ENCODE measurements at places on chromosomes 11 and 22.

DNA sequence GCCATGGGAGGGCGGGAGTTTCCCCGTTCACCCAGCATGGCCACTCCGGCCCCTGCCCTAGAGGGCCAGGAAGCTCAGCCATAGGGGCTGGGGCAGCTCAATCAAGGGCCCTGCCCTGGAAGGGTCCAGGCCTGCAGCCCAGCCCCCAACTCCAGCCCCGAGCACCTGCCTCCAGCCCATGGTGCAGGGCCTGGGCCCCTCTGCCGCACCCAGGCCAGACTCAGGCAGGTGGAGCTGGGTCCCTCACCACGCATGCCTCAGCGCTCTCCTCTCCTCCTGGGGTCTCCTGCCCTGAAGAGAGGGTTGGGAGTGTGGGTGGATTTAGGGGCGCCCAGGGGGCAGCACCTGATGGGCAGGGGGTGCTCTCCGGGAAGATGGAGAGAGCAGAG is 13.1 kb downstream of the MLC1 start:
- DNase-seq: no peak

GRCh38 chr22:31509061-31509762 is 12.9 kb downstream of the SFI1 start:
- DNase-seq: no peak

DNA sequence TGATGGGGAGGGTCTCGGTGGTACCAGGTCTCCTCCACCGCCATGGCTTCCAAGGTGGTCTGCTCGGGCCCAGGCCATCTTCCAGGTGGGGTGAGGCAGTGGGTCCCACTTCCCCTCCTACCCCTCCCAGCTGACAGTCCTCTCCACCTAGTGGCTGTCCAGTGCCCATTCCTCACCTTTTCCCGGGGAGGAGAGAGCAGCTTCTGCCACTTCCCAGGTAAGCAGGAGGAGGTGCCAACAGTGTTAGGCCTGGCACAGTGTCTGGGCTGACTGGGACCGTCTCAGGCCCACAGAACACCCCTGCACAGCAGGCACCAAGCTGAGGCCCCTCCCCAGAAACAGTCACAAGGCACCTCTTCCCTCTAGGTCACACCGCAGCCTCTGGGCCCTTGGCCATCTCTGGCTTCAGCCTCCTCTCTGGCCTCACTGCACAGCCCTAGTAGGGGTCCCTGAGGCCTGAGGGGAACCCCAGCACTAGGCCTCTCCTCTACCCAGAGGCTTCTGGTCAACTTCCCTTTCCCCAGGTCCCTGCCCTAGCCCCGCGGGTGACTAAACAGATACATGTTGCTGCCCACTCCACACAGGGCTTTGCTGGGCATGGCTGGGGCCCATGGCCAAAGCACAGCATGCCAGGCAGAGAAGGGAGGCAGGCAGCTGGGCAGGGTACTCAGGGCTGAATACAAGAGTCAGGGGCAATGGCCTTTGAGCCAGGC is 2.3 kb upstream of the ANKRD13D start:
- DNase-seq: no peak

GRCh38 chr11:86151174-86152005 is 82.5 kb upstream of the PICALM start:
- no peak for DNase-seq

- DNase-seq: no peak
These were observed 45.8 kb upstream of the SORL1 start for GRCh38 chr11:121406291-121406690.

GRCh38 chr22:42764895-42765363 is 44.3 kb upstream of the A4GALT start:
- DNase-seq: no peak

- no peak for DNase-seq
These were observed 17.2 kb downstream of the SLC2A11 start for GRCh38 chr22:23874871-23875270.

- DNase-seq: no peak
These were observed 16.0 kb upstream of the POU2AF1 start for GRCh38 chr11:111395081-111395480.

DNA sequence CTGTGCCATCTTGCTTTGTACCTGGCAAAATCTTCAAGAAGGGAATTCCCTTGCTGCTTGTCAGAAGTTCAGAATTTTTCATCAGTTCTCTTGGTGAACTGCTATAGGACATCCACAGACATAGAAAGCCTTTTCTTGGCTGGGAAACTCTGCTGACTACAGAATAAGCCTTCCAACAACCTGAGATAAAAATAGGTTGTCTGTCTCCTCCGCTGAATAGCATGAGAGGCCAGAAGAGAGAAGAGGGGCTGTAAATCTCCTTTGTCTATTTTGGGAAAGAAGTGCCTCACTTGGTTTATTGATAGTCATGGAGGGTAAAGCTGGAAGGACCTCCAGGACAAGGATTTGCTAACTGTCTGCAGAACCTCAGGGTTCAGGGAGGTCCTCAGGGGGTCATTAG is 48.2 kb downstream of the C11orf91 start:
- no peak for DNase-seq

GRCh38 chr11:27611947-27612455 is 88.3 kb downstream of the BDNF start:
- DNase-seq: no peak

GRCh38 chr11:13013054-13013488 is 4.0 kb downstream of the RASSF10 start:
- DNase-seq: no peak

DNA sequence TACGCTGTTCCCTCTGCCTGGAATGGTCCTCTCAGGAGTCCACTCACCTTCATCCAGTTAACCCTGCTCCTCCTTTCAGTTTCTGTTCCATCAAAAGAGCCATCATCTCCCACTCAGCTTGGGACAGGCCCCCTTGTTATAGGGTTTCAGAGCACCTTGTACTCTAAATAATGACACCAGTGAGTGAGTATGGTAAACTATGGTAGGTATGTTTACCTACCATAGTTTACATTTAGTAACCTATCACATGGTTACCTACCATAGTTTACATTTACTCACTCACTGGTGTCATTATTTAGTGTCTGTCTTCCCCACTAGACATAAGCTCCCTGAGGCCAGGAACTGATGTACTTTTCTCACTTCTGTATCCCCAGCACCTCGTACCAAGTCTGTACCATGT is 130.2 kb upstream of the SESN3 start:
- no peak for DNase-seq

GRCh38 chr22:44309137-44309536 is 3.6 kb downstream of the SHISAL1 start:
- DNase-seq: no peak

- DNase-seq: no peak
These were observed 50.9 kb downstream of the CWC15 start for GRCh38 chr11:94922321-94923003.

DNA sequence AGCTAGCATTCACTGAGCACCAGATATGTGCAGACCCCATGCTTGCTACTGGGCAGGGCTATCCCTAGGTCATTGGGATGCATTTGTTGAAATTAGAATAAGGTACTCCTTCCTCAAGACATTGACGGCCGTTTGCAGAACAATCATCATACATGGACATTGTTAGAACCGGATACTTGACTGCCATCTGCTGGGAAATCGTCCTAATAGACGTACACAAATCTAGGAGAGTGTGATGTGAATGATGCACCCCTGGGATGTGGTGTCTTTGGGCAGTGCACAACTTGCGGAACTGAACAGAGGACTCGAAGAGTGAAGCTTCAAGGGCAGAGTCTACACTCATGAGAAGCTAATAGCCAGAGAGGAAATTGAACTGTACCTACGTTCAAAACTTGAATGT is 35.9 kb downstream of the MYO18B start:
- DNase-seq: peak; percentile 10

DNA sequence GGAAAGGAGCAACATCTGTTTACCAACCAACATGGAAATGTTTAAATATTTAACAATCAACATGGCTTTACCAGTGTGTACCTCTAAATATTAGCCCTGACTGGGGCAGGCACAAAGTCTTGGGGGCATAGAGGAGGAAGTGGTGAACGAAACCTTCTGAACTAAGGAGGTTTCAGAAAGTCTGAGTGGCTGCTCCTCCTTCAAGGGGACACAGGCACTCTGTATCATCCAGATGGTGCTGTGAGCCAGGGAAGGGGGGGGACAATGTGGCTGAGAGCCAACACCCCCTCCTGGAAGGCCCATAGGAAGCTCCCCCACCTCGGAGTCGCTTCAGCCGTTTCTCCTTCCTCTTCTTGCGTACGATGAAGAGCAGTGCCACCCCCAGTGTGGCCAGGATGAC is 107.7 kb downstream of the CEP164 start:
- DNase-seq: no peak

DNA sequence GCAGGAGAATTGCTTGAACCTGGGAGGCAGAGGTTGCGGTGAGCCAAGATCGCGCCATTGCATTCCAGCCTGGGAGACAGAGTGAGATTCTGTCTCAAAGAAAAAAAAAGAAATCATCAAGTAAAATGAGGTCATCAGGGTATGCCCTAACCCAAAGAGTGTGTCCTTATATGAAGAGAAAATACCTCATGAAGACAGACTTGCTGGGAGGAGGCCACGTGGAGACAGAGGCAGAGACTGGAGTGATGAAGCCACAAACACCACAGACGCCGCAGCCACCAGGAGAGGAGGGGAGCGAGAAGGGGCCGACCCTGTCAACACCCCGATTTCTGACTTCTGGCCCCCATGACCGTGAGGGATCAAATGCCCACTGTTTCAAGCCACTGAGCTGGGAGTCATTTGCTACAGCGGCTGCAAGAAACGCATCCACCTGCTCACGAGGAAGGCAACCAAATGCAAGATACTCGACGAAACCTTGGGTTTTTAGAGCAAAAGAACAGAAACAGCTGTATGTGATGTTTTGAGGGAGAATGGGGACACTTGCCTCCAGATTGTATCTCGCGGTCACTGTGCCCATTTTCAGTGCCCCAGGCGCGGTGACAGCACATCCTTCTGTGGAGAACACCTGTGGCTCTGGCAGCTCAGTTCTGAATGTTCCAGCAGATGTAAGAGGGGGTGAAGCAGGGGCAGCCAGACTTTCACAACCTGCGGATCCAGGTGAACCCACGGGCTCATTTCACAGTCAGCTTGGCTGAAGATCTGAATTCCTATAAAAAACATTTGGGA is 1317.2 kb downstream of the TBC1D22A start:
- DNase-seq: no peak

DNA sequence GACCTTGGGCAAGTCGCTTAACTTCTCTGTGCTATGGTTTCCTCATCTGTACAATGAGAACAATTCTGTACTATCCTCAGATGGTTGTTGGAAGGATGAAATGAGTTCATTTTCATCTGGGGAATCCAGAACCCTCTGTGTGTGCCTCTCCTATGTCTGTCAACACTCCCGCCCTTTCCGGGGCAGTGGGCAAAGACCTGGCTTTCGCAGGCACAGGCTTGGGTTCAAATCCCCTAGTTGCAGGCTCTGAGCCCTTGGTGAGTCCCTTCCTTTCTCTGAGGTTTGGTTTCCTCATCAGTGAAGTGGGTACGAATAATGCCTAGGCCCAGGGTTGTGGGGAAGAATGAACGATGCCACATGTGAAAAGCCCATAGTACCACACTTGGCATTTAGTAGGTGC is 6.0 kb downstream of the PNPLA5 start:
- no peak for DNase-seq

GRCh38 chr11:63736864-63737263 is 31.7 kb downstream of the ZFTA start:
- no peak for DNase-seq

DNA sequence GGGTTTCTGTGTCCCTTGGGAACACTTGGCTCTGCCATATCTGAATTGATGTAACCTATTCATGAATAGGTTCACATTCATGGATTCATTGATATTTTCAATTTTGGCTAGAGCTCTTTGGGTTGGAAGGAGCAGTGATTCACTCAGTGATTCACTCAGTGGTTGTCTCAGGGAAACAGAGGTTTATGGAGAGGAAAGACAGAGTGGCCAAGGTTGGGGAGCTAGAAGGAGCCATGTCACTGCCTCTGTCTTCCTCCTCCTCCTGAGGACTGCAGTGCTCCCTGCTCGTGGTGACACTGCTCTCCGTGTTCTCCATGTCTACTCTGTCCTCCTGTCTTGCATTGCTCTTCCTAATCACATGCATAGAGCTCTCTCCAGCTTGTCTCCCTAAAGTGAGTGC is 17.4 kb downstream of the CEP164 start:
- no peak for DNase-seq

DNA sequence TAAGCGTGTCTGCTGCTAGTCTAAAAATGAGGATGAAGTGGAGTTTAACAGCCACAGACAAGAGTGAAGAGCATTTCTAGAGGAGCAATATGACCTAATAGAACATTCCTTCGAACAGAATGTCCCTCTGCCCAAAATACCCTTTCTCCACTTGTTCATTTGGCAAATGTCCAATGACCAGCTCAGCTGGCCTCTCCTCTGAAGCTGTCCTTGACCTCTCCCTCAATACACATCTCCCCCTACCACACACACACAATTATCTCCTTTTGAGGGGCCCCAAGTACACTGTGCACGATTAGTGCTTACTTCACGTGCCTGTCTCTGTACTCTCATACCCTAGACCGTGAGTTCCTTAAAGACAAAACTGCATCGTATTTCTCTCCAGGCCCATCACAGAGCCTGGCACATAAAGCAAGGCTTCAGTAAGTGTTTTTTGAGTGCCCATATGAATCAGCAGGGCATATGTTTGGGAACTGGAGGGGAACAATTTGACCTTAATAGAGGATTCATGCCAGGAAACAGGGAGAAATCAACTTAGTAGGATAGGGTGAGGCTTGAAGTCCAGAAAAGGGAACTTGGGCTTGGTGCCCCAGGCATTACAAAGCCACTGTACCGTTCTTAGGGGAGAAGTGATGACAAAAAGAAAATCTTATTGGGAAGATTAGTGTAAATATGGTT is 18.1 kb upstream of the NCAM1 start:
- no peak for DNase-seq

GRCh38 chr22:48223488-48224190 is 1461.2 kb downstream of the TBC1D22A start:
- no peak for DNase-seq

- DNase-seq: no peak
These were observed 28.5 kb downstream of the ARHGAP1 start for GRCh38 chr11:46671958-46672315.

DNA sequence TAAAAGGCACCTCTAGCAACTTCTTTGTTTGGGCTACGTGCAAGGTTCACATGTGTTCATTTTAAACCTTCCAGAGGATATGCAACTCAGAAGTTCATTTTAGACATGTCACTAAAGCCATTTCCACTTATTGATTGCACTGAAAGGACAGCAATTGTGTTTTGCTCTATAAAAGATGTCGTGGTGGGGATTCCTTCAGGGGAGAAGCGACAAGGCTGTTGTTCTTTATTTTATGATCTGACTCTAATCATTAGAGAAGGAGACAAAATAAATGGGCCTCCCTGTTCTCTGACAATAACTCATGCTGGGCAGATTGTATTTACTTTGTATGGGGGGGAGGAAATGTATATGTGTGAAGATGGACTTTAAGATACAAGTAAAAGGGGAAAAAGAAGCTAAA is 370.1 kb upstream of the ARHGAP42 start:
- no peak for DNase-seq

GRCh38 chr11:130527636-130528297 is 79.3 kb downstream of the ADAMTS15 start:
- DNase-seq: no peak

DNA sequence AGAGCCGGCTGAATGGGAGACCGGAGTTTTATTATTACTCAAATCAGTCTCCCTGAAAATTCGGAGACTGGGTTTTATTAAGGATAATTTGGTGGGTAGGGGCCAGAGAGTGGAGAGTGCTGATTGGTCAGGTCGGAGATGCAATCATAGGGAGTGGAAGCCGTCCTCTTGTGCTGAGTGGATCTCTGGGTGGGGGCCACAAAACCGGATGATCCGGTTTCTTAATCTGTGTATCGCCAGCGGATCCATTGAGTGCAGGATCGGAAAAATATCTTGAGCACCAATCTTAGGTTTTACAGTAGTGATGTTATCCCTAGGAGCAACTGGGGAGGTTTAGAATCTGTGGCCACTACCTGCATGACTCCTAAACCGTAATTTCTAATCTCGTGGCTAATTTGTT is 886 bp upstream of the NIPSNAP1 start:
- no peak for DNase-seq

All from DMS 273 treated with DMSO at 0.1 percent for 48 hours (cell line).